ENCODE measurements at places on chromosomes 2 and 18.

- DNase-seq: no peak
Measured at GRCh38 chr2:62858231-62858832, 152.8 kb downstream of the EHBP1 start.

GRCh38 chr18:22233266-22233665 lies 63.9 kb downstream of the GATA6 start:
- no peak for DNase-seq

DNA sequence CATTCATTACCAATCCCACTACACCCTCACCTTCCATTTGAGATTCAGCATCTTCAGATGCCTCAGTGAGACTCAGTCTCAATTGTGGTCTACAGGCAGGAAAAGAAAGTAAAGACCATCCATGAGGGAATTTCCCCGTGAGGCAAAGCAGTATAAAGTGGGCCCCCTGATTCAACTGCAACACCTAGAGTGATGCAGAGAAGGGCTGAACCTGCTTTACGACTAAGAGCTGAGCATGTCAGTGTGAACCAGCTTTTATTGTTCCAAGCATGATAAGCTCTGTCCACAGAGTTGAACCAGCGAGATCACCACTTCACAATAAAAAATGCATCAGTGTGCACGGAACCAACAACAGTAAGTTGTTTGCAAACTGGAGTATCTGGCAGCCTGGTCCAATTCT lies 357.6 kb upstream of the ATP5MC3 start:
- no peak for DNase-seq

- no peak for DNase-seq
Measured at GRCh38 chr18:48915626-48916425, 34.9 kb downstream of the SMAD7 start.

- DNase-seq: no peak
Measured at GRCh38 chr2:71929482-71929772, 218.2 kb downstream of the CYP26B1 start.

- DNase-seq: no peak
Measured at GRCh38 chr2:149394864-149395263, 64.5 kb downstream of the LYPD6 start.

- no peak for DNase-seq
Measured at GRCh38 chr2:156592809-156593593, 156.8 kb downstream of the GPD2 start.

- DNase-seq: no peak
Measured at GRCh38 chr2:10814571-10815331, 2.2 kb upstream of the PDIA6 start.

GRCh38 chr2:188293601-188294351 lies 2.1 kb downstream of the GULP1 start:
- DNase-seq: peak; percentile 83

DNA sequence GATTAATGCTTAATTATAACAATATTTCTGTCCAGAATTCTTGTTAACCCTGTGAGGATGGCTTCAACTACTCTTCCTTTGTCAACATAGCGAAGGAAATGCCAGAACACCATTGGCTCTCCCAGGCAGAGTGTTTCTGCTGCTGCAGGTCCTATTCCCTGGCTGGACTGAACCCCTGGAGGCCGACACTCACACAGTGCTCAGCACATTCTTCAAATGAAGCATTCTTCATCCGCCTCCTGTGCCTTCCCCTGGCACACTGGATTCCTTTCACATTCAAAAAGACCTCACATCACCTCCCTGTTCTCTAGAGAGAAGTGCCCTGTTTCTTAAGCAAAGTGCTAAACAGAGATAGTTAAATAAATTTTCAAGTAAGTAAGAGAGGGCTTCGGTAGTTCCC lies 187.3 kb upstream of the MSH6 start:
- no peak for DNase-seq

DNA sequence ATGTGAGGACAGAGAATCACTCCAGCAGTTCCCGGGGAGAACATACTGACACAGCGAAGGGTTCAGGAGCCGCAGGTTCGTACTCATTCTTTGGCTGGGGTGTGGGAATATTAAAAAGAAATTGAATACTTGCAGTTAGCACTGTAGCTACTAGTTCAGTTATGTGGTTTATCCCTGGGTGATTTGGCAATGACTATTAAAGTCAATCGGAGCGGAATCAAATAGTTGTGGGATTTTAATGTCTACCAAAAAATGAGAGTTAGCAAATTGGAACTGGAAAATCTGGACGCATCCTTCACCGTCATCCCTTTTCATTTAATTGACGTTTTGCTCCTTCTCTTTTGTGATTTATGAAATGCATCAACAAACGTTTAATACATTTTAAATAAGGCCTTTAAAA lies 50.8 kb downstream of the GBX2 start:
- DNase-seq: no peak

GRCh38 chr2:29238497-29238896 lies 123.3 kb downstream of the CLIP4 start:
- no peak for DNase-seq

- DNase-seq: no peak
Measured at GRCh38 chr18:45686891-45687611, 36.9 kb upstream of the SLC14A1 start.

DNA sequence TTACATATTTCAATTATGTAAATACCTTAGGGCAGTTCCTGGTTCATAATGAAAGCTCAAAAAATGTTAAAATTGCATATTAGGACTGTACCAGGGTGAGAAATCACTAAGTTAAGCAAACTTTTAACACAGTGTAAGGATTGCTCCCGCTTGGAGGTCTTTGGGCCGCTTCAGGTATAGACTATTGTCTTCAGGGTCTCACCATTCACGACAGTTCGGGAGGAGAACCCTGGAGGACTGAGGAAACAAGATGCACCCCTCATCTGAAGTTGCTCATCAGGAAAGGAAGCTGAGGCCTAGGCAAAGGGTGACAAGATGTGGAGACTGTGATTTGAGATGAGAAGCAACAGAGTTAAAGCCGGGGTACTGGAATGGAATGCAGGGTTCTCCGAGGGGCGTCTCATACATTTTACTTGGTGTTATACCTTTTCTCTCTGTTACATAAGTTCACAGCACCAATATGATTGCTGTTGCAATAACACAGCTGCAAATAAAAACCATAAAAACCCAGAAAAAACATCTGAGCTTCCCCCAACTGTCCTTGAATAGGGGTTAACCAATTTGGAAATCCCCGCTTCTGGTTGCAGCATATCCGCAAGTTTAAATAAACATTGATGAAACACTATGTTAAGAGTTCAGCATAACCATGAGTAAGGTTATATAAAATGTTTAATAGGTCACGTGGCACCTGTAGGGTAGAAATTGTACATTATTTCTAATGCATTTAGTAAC lies 40.1 kb downstream of the FBXO48 start:
- DNase-seq: no peak

- DNase-seq: no peak
Measured at GRCh38 chr2:165952741-165953211, 800 bp downstream of the TTC21B start.

DNA sequence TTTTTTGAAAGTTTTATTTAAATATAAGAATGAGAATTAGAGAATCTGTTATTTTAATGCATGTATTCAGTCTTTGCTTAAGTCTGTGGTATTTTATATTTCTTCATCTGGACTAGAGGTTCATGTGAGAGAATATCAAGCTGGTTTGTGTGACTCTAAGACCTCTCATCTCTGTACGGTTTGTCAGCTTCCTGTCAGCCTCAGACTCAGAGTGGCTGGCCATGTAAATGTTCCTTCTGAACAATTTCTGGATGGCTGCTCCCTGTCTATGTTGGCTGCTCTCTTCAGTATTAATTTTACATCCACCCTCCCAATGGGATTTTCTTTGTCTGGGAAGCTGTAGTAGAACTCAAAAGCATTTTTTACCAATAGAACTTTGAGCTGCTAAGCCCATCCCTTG lies 225.3 kb upstream of the THUMPD2 start:
- no peak for DNase-seq

GRCh38 chr2:55493220-55493619 lies 26.3 kb upstream of the CFAP36 start:
- DNase-seq: no peak

- no peak for DNase-seq
Measured at GRCh38 chr2:211994806-211995205, 543.8 kb downstream of the ERBB4 start.

DNA sequence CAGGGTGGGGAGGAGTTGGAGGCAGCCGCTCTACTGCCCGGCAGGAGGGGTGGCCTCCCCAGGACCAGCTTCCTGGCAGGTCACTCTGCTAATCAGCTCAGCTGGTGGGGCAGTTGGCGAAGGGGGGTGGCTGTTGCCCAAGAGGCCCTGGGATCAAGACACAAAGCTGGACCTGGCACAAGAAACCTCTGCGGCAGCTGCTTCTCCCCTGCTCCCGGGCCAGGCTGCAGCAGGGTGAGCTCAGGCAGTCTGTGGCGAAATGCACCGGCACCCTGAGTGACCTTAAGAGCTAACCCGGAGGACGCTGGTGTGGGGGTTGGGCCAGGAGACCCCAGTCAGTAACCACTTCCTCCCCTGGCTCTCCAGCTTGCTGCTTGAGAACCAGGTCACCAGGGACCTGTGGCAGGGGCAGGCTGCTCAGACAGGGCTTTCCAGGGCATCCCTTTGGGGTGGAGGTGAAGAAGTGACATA lies 31.1 kb downstream of the TOGARAM2 start:
- DNase-seq: peak; percentile 47

GRCh38 chr2:238251331-238251730 lies 11.5 kb upstream of the HES6 start:
- DNase-seq: no peak

- no peak for DNase-seq
Measured at GRCh38 chr18:3346487-3346886, 84.6 kb downstream of the MYL12B start.

- no peak for DNase-seq
Measured at GRCh38 chr2:199468561-199469513, 11.1 kb upstream of the SATB2 start.

- no peak for DNase-seq
Measured at GRCh38 chr2:39849064-39849463, 70.0 kb upstream of the THUMPD2 start.

DNA sequence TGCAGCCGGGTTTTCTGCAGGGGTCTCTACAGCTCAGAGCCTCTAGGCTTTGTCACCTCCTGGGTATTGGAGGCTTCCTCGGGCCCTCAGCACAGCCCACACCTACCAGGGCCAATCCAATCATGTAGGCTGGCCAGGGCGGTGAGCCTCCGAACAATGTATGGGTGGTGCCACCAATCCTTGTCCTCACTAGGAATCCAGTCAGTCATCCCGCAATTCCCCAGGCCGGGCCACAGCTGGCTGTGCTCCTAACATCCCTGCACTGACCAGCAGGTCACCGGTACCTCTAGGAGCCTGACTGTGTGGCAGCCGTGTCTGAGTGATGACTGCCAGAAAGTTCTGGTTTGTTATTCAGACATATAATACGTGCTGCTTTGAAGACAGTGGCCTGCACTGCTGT lies 129.4 kb downstream of the SH3RF3 start:
- no peak for DNase-seq

DNA sequence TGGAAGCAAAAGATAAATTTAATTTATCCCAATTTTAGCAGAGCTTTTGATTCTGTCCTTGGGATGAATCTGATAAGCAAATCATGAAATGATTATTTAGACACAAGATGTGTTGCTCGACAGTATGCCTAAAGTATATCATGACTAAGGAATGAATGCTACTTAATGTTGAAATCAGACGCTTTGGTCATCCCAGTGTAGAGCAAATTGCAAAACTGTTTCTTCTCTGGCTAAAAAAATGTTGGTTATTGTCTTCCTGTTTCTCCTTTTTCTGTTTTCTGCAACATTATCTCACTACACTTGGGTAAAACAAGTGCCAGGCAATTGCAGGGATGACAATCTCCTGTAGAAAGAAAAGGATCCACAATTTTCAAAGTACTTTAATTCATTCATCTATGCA lies 66.4 kb downstream of the BABAM2 start:
- no peak for DNase-seq

DNA sequence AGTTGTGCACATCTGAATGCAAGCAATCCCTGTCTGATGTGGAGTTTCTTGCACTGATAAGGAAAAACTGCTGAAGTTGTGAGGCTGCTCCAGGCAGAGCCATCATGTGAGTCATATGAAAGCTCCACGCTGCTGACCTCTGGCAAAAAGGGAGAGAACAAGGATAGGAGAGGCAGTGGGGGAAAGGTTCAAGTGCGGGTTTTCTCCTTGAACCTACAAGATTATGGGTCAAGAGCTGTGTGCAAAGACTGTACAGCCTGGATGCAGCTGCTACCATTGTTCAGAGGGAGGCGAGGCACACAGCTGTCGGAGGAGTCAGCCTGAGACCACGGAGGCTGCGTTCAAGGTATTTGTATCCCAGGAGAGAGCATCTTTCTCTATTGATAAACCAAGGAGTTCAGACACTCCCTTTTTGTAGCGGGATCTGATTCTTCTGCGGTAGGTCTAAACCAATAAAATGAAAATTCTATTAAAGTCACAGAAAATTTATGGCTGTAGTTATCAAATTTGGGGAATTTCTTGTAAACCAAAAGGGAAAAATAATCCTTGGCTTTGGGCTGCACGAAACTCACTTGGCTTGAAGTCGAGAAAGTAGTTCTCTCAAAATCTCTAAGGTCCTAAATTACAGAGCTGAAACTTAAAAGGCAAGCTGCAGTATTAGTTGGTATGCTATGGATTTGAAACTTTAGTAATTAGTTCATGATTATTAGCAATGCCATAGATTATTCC lies at the start of gene CDK15:
Gene CDK15, plus strand, starts transcription at position 96 of the 729 bp plus-strand sequence. Its CDS starts 128 bp downstream, at position 224.
- peak; percentile 53 for DNase-seq

GRCh38 chr2:84880645-84881521 lies at the start of gene TRABD2A:
Gene TRABD2A (minus strand): TSS chr2:84881084. CDS start chr2:84881039, 45 bp downstream.
- DNase-seq: no peak

- DNase-seq: no peak
Measured at GRCh38 chr18:79221136-79221535, 151.9 kb downstream of the ATP9B start.

GRCh38 chr2:237131749-237132533 lies 46.3 kb downstream of the COPS8 start:
- DNase-seq: no peak

DNA sequence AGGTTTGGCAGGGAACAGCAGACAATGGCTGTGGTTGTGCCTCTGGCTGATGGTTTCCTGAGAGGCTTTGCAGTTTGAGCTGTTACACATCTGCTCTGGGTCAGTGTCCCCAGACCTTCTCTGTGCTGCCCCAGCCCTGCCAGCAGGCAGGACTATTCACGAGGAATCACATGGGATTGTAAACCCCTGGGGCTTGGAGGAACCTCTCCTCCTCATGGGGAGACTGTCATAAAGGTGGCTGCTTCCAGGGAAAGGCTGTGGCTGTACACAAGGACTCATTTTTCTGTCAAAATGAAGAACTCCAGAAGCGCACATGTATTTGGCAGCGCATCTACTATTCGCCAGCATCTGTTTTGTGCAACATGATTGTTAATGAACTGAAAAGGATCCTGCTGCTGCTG lies 142.6 kb upstream of the CYP1B1 start:
- no peak for DNase-seq

GRCh38 chr2:111239107-111239506 lies 118.4 kb downstream of the BCL2L11 start:
- no peak for DNase-seq

GRCh38 chr2:162261032-162261945 lies 18.0 kb upstream of the FAP start:
- peak; percentile 79 for DNase-seq
